ENCODE measurements at places on chromosomes 6 and 20. TPM values are rescaled to one million over a fixed set of nuclear protein-coding genes. Genes with fewer than 3 reads are reported as not detected.
A peak's percentile ranks its signal among the peaks of the same experiment; 100 is the strongest.

Gene MDFI
- 62.6 TPM for total RNA-seq

Gene DPPA5
- total RNA-seq = not detected

Gene SPATA25
- 1.2 TPM for total RNA-seq

Gene FNDC1
- 10.5 TPM for total RNA-seq

Gene TFEB
- 11.6 TPM for total RNA-seq

Gene HLA-DRA
- not detected for total RNA-seq

Gene TSHZ2
- not detected for total RNA-seq

Gene LPA
- total RNA-seq = not detected

Gene BPIFB1
- not detected for total RNA-seq

Gene UNC5CL
- 0.36 TPM for total RNA-seq

DNA sequence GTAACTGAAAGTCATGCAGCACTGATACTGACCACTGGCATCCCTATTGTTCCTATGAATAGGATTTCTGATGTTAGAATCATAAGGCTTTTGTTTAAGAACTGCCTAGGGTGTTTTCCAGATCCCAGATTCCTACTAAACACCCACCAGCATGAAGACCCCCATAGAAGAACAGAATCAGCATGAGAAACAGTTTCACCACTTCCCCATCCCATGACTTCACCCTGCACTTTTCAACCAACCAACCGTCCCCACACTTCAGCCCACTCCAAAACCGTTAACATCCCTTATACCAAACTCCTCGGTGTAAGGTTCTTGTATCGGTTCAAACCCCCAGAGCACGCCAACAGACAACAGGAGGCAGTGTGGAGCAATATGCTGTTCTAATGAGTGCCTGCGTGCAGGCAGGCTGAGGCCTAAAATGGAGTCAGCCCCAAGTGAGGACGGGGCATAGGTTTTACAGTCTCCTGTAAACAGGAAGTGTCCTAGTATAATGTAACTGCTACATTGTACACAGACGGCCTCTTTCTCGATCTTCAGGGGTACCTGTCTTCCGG, 11.4 kb upstream of the SSTR4 start:
- H3K4me1 ChIP-seq = no peaks in the 10 kb centered on the region
- no peak for DNase-seq
- no peaks in the 10 kb centered on the region for H3K36me3 ChIP-seq
- no peaks in the 10 kb centered on the region for H3K27me3 ChIP-seq

DNA sequence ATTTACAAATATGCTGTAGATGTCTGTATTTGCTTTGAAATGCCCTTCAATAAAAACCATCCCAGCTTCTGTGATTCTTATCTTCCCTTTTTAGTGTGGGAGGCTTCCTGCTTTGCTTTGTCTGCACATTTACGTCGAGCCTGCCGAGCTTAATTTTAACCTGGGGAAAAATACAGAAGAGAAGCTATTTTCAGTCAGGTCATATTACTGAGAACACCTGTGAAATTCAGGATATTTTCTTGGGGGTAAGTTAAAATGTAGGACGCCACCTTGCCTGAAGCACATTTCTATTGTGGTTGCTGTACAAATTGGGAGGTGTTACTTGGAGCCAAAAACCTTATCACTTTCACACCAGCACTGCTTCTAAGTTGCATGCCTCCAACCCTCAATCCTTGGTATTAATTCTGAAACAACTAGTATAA, 43.6 kb upstream of the FUCA2 start:
- H3K27ac ChIP-seq = no peak overlapping the region
- H3K4me3 ChIP-seq = no peak overlapping the region
- no peaks in the 10 kb centered on the region for H3K27me3 ChIP-seq
- H3K4me1 ChIP-seq = peaks cover 7% of the 10 kb centered on the region

- no peak overlapping the region for H3K27ac ChIP-seq
- H3K27me3 ChIP-seq = no peaks in the 10 kb centered on the region
- H3K36me3 ChIP-seq = no peaks in the 10 kb centered on the region
- no peak overlapping the region for H3K4me3 ChIP-seq
Measured at GRCh38 chr20:15913391-15914025, 659.7 kb downstream of the KIF16B start.

GRCh38 chr20:46272389-46273047, 35.8 kb downstream of the CDH22 start:
- no peak for DNase-seq
- H3K27me3 ChIP-seq = peaks cover 64% of the 10 kb centered on the region
- no peaks in the 10 kb centered on the region for H3K4me1 ChIP-seq
- H3K27ac ChIP-seq = no peak overlapping the region

DNA sequence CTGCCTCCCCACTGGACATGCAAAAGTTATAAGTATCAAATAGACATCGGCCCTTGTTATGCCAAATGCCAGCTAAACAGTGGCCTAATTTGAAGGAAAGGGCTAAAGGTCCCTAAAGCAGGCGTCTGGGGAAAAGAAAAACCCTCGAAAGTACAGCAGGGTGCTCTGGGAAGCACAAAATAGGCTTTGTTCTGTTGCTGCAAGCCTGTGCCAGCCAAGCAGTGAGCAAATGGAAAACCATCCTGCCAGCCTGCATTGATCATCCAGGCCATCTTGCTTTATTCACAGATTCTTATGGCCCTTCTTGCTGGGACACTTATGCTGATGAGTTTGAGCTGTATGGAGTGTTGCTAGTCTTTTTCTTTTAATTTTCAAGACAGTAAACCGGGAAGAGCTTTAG, 62.2 kb upstream of the PLEKHG1 start:
- peaks cover 4% of the 10 kb centered on the region for H3K36me3 ChIP-seq
- DNase-seq = no peak
- no peak overlapping the region for H3K4me3 ChIP-seq
- peaks cover 2% of the 10 kb centered on the region for H3K27me3 ChIP-seq

DNA sequence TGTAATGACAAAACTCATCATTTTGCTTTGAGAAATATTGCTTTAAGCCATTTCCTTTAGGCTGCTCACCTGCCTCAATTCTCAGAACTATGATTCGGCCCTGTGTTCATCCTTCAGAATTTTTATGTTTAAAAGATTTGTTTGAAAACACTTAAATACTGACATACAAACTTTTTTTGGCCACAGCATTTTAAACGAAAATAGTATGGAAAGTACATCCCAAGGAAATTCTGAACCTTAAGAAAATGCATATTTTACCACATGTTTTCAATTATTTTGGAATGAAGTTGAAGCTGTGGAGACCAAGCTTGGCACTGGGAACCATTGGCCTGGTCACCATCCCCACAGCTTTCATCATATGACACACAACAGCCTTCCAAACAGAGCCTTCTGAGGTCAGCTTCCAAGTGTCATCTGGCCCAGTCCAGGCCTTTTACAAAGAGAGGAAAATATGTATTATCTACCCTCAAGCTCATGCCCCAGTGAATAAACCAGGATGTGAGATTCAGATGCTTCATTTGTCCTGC, 83.3 kb downstream of the SOD2 start:
- no peak overlapping the region for H3K4me3 ChIP-seq
- no peaks in the 10 kb centered on the region for H3K27me3 ChIP-seq
- H3K36me3 ChIP-seq = no peaks in the 10 kb centered on the region
- DNase-seq = no peak
- no peaks in the 10 kb centered on the region for H3K4me1 ChIP-seq
- H3K27ac ChIP-seq = no peak overlapping the region

DNA sequence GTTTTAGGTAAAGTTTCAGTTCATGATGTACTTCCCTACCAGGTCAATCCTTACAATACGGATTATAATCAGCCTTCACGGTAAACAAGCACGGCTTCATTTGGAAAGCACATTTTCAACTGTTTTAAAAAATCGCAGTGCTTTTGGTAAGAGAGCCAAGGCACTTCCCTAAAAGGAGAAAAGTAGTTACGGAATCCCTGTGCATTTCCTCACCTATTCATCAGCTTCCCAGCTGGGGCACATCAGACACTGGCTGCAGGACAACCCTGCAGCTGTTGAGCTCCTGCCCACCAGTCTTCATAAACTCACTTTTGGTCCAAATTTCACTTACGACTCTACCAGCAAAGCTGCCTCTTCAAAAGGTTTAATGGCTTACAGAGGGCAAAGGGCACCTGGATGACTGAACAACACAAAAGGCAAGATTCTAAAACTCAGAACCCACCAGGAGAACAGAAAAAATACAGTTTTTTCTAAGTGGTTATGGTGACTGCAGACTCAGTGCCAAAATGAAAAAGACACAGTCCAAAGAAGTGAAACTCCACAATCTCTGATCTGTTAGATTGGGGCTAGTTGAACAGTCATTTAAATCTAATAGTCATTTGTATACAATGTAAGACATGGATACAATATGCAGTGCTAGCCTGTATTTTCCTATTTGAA, 7.5 kb downstream of the SNX5 start:
- H3K4me3 ChIP-seq = peak overlapping the region; percentile 11
- peaks cover 97% of the 10 kb centered on the region for H3K4me1 ChIP-seq
- peaks cover 2% of the 10 kb centered on the region for H3K36me3 ChIP-seq
- DNase-seq = no peak
- H3K27ac ChIP-seq = peak overlapping the region; percentile 92

GRCh38 chr6:25450469-25451198, 171.5 kb downstream of the CARMIL1 start:
- H3K27ac ChIP-seq = no peak overlapping the region
- peaks cover 37% of the 10 kb centered on the region for H3K4me1 ChIP-seq
- H3K27me3 ChIP-seq = no peaks in the 10 kb centered on the region
- peaks cover 5% of the 10 kb centered on the region for H3K36me3 ChIP-seq
- no peak overlapping the region for H3K4me3 ChIP-seq
- DNase-seq = no peak

DNA sequence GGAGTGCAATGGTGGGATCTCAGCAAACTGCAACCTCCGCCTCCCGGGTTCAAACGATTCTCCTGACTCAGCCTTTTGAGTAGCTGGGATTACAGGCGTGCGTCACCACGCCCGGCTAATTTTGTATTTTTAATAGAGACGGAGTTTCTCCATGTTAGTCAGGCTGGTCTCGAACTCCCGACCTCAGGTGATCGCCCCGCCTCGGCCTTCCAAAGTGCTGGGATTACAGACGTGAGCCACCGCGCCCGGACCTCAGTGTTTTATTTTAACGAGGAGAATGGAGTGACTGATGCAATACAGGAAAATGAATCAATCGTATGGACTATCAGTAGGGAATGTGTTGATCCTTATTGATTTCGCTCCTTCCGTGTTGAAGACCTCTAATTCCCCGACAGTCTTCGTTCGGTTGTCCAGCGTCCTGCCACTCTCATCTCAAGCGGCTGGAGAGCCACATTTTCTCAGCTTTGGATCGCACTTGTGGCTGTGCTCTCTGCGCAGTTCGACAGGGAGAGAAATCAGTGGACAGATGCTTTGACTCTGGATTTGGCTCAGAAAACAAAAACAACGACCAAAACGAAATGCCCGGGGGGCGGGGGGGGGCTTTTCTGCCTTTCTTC, 166.2 kb downstream of the TRIM27 start:
- peaks cover 14% of the 10 kb centered on the region for H3K4me1 ChIP-seq
- H3K4me3 ChIP-seq = peak overlapping the region; percentile 65
- H3K27ac ChIP-seq = peak overlapping the region; percentile 84
- H3K27me3 ChIP-seq = peaks cover 30% of the 10 kb centered on the region
- no peaks in the 10 kb centered on the region for H3K36me3 ChIP-seq

- peaks cover 13% of the 10 kb centered on the region for H3K4me1 ChIP-seq
- H3K27me3 ChIP-seq = no peaks in the 10 kb centered on the region
- no peak overlapping the region for H3K4me3 ChIP-seq
- peaks cover 2% of the 10 kb centered on the region for H3K36me3 ChIP-seq
Measured at GRCh38 chr6:77403424-77403823, 59.9 kb downstream of the HTR1B start.

GRCh38 chr6:156809034-156809433, 31.9 kb downstream of the ARID1B start:
- no peaks in the 10 kb centered on the region for H3K36me3 ChIP-seq
- no peak overlapping the region for H3K27ac ChIP-seq
- no peak for DNase-seq
- peaks cover 48% of the 10 kb centered on the region for H3K4me1 ChIP-seq

DNA sequence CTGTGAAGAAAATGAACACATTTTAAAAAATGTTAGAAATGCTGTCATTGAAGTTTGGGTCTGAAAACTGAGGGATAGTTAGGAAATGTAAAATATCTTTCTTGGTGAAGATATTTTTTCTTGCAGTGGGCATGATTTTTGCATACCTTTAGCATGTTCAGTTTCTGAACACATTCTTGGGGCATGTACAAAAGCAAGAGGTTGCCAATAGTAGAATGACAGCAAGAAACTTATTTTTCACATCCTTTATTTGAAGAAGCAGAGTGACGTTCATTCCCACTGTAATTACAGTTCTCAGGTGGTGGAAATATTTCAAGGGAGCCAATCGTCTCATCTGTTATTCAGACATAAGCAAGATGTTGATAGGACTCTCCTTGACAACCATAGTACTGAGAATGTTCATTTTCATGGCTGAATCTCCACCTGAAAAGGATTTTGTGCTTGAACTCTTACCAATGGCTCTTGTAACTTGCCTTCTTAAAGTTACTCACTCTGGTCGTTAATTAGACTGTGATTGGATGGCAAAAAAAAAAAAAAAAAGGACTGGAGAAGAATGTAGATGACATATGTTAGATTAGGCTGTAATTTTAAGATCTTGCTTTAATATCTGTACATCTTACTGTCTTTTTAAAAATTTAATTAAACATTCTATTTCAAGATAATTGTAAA, 74.4 kb downstream of the DOK5 start:
- peak overlapping the region; percentile 95 for H3K27ac ChIP-seq
- no peaks in the 10 kb centered on the region for H3K27me3 ChIP-seq
- H3K4me1 ChIP-seq = peaks cover 47% of the 10 kb centered on the region
- H3K4me3 ChIP-seq = peak overlapping the region; percentile 47
- no peak for DNase-seq

DNA sequence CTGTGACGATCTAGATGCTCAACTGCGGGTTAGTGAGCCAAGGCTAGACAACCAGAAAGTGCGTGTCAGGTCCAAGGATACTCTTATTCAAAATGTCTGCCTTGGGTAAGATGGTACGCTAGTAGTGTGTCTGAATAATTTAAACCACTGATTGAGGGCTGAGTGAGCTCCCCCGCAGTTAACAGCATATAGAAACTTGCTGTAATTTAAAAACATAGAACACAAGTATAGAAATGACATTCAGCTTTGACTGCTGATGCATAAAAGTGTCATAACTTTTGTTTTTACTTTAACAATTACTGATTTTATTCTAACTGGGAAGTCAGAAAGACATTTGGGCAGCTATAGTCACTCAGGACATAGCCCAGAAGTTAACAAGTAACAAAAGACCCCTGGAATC, 45.6 kb upstream of the SLC22A1 start:
- H3K27ac ChIP-seq = no peak overlapping the region
- no peaks in the 10 kb centered on the region for H3K27me3 ChIP-seq
- no peaks in the 10 kb centered on the region for H3K4me1 ChIP-seq
- peaks cover 55% of the 10 kb centered on the region for H3K36me3 ChIP-seq
- H3K4me3 ChIP-seq = no peak overlapping the region
